ENCODE measurements at places on chromosomes 3 and 15. TPM values are rescaled to one million over a fixed set of nuclear protein-coding genes. Genes with fewer than 3 reads are reported as not detected.

Gene NDN
- total RNA-seq: 133 TPM

Gene LAMB2
- 1,064 TPM for total RNA-seq

Gene EDC3
- total RNA-seq: 13.9 TPM

Gene EPHA6
- not detected for total RNA-seq

Gene FAM227B
- 4.4 TPM for total RNA-seq

All from GM23248 (cell line).